ENCODE measurements at places on chromosomes 5 and 9.
A peak's percentile ranks its signal among the peaks of the same experiment; 100 is the strongest.

GRCh38 chr5:149320791-149321330 is 24.4 kb upstream of the GRPEL2 start:
- DNase-seq, result no peak

GRCh38 chr9:35798658-35799374 is 7.4 kb downstream of the NPR2 start:
- peak; percentile 53 for DNase-seq

DNA sequence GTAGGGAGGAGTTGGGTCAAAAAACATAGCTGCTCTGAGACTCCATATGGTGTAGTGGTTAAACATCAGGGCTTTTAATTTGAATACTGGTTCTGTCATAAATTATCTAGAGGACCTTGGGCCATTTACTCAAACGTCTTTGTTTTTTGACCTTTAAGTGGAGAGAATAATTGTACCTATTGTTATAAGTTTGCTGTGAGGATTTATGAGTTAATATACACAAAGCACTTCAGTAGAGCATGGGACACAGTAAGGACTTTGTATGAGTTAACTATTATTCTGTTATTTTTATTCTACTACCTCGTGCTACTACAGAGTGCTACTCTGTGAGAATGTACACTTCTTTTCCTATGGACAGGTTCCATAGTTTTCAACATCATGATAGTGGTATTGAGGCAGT is 123.7 kb upstream of the TNC start:
- no peak for DNase-seq

DNA sequence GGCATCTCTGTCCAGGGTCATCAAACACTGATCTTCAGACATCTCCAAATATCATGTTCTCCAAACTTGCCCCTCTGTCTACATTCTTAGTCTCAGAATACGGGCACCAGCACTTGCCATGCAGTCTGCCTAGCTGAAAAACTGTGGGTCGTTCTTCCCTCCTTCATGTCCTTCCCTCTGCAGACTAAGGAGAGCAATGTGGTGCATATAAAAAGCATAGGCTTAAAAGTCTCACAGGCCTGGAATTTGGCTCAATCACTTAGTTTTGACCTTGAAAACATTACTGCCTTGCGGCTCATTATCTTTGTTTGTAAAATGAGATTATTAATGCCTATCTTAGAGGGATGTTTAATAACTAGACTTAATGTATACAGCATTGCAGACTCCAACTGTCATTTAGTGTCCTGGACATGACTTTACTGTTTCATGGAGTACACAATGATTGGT is 362.8 kb downstream of the NPR3 start:
- no peak for DNase-seq

DNA sequence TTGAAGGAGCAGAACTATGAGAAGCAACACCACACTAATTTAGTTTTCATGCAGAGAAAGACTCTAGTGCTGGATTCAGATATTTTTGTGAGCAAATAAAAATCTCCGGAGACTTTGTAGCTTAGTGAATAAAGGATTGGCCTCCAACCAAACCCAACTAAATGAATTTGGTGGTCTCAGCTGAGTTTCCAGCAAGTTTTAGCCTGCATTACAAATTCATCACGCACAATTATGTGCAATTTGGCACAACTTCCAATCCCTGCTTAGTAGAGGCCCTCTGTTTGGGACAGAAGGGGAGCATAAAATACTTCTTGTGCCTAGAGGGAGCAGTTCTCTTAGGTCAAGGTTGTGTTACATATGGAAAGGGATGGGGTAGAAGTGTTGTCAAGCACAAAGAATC is 112.3 kb upstream of the ADAMTSL1 start:
- no peak for DNase-seq

- DNase-seq, result no peak
These were observed 122.4 kb downstream of the ADGRV1 start for GRCh38 chr5:90680921-90681563.

DNA sequence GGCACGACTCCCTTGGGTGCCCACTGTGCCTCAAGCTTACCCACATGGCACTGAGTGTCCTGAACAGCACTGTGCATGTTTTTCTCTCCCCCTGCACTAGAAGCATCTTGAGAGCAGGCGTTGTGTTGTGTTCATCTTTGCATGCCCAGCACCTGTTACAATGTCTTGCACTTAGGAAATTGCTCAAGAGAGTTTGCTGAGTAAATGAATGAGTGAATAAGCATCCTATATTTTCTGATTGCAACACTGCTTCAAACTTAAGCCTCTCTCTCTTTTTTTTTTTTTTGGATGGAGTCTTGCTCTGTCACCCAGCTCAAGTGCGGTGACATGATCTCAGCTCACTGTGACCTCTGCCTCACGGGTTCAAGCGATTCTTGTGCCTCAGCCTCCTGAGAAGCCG is 94.5 kb downstream of the LMNB1 start:
- DNase-seq, result no peak

DNA sequence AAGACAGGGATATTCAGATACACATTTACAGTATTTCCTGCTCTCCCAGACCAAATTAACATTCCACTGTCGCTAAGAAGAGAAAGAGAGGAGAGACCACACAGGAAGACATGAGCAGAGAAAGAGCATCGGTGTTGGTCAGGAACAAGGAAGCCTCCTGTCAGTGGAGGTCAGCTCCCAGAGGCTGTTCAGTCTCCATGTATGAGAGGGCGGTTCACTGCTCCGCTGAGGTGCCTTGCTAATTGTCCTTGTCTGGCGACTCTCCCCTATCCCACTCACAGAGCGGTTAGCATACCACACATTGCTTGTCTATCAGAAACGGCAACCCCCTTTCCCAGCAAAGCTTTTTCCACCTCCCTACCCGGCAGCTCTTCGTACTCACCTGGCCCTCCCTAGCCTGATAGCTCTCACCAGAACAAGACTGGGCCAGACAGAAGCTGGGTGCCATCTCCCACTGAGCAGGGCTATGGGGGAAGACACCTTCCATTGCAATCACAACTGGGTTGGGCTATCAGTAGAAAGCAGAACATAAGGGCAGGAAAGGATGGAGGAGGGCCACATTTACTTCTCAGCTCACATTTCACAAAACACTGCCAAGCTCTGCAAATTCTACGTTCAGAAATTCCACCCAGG is 58.6 kb upstream of the LMNB1 start:
- no peak for DNase-seq

- DNase-seq, result no peak
These were observed 70.2 kb upstream of the TLE4 start for GRCh38 chr9:79501546-79501945.

- DNase-seq, result no peak
These were observed 532.2 kb upstream of the TUSC1 start for GRCh38 chr9:26210338-26210851.

GRCh38 chr5:136620016-136620419 is 254.7 kb upstream of the TRPC7 start:
- no peak for DNase-seq

DNA sequence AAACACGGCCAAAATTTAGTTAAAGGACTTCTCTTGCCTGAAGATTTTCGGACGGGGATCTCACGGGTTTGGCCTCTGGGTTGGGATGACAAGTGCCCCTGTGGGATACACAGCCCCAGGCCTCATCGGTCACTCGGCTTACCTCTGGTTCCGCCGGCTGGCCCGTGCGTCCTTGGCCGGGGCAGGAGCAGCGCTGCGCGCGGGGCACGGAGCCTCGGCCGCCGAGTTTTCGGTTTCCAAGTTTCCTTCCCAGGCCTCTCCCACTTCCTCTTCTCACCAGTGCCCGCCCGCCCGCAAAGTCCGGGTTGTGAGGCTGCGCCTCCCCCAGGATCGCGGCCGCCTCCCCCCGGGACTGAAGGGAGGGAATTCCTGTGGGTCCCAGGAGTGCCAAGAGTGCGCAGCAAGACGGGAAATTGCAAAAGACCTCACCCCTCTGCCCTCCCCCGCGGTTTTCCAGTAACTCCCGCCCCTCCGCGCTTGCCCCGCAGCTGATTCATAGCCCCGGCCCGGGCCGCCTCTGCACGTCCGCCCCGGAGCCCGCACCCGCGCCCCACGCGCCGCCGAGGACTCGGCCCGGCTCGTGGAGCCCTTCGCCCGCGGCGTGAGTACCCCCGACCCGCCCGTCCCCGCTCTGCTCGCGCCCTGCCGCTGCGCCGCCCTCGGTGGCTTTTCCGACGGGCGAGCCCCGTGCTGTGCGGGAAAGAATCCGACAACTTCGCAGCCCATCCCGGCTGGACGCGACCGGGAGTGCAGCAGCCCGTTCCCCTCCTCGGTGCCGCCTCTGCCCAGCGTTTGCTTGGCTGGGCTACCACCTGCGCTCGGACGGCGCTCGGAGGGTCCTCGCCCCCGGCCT is at the start of gene OSMR:
TSS of gene OSMR (plus strand) at position 487 of the 853 bp plus-strand sequence. CDS start 23,033 bp downstream, outside the sequence.
- DNase-seq, result peak; percentile 5

GRCh38 chr5:123344816-123345426 is 78.3 kb downstream of the CEP120 start:
- DNase-seq, result no peak

DNA sequence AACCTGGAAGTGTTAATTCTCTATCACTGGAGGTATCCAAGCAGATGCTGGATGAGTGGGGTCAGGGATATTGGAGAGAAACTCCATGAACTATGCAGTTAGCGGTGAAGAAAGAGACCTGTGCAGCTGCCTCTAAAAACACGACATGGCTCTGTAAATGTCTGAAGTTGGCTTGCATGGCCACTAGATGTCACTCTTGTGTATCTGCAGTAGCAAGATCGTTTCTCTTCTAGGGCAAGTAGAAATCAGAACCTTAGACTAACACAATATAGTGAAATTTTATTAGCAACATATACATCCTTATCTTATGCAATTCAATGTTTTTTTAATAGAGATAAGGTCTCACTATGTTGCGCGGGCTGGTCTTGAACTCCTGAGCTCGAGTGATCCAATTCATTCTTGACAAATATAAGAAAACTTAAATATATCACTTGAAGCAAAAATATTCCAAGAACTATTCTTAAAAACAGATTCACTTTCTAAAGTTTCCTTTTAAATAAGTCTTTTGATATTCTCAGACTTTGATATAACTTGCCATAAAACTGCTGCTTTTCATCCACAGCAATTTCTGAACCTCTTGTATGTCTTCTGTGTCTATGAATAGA is 2.9 kb downstream of the OR2S2 start:
- DNase-seq, result no peak

DNA sequence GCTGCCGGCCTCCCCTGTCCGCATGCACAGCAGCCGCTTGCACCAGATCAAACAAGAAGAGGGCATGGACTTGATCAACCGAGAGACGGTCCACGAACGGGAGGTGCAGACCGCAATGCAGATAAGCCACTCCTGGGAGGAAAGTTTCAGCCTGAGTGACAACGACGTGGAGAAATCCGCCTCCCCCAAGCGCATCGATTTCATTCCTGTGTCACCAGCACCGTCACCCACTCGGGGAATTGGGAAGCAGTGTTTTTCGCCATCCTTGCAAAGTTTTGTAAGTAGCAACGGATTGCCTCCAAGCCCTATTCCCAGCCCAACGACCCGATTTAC is 75.3 kb downstream of the PIP5K1B start:
- no peak for DNase-seq

DNA sequence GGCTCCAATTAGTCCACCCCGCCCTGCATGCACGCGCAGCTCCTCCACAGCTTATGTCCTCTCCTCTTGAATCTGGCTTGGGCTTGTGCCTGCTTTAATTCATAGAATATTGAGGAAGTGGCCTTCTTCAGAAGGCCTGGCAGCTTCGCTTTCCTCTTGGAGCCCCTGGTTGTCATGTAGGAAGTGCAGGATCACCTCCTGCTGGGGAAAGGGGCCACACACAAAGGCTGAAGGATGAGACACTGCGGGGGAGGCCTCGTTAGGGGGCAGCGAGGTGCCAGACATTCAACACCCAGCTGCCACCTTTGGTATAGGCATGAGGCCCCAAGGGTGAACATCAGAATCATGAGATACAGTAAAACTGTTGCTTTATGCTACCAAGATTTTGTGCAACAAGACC is 2.7 kb upstream of the CNOT6 start:
- DNase-seq, result no peak

DNA sequence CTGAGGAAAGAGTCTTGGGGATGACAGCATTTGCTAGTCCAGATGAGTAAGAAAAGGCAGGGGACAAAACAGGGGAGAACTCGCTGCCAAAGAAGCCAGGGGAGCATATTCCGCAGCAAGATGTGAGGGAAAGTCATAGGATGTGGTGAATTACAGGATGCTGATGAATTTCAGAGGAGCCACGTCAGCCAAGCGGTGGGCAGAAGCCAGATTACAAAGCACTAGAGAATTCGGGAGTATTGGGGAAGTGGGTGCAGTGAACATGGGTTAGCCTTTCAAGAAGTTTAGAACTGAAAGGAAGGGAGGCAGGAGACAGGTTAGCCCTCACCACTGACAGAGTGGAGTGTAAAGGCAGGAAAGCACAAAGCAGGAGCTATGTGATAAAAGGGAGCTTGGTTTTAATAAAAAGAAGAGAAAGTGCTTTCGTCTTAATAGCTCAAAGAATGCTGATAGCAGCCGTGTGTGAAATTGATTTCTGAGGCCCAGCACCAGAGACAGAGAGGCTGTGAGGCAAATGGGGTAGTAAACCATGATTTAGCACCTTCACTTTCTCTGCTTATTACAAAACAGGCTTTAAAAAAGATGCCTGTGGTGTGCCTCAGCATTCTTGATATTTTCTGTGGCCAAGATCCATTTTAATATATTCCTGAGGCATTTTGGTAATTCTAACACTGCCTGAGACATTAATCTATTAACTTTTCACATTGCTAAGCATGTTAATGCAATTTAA is 16.9 kb downstream of the ADAMTSL1 start:
- no peak for DNase-seq

GRCh38 chr5:171226096-171226754 is 82.8 kb upstream of the TLX3 start:
- DNase-seq, result no peak

GRCh38 chr5:119445544-119445943 is 6.8 kb upstream of the HSD17B4 start:
- no peak for DNase-seq

DNA sequence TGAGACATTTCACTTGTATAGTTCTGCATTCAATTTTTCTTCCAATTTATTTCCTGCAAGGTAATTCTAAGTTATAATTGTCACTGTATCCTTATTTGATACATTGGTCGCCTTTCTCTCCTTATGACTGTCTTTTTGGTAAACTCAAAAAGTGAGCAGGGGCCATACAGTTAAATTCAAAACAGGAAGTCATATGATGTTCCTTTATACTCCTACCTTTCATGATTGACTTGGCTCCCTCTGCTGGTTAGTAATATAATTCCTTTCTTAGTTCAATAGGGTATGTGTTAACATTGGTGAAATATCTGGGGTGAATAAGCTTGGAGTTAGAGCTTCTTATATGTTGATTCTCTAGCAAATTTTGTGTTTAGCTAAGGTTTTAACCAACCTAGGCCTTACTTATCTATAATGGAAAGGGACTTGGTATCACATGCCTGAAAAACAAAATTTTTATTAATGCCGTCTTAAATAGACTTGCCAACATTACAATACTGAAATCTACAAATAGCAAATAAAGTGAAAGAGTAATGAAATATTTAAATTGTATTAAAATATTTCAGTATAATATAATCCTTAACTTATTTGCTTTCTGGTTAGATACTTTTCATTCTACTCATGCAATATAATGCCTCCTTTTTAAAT is 6.0 kb upstream of the NIPBL start:
- DNase-seq, result peak; percentile 35

Measured in activated CD4-positive, alpha-beta T cell treated with anti-CD3 and anti-CD28 coated beads, Interleukin-2, amount 50 U/mL, for 24 hours (primary cell).